ENCODE measurements at places on chromosomes 12 and 14.
A peak's percentile ranks its signal among the peaks of the same experiment; 100 is the strongest.

- DNase-seq: no peak
These were observed 4.2 kb upstream of the FOXJ2 start for GRCh38 chr12:8028267-8028666.

DNA sequence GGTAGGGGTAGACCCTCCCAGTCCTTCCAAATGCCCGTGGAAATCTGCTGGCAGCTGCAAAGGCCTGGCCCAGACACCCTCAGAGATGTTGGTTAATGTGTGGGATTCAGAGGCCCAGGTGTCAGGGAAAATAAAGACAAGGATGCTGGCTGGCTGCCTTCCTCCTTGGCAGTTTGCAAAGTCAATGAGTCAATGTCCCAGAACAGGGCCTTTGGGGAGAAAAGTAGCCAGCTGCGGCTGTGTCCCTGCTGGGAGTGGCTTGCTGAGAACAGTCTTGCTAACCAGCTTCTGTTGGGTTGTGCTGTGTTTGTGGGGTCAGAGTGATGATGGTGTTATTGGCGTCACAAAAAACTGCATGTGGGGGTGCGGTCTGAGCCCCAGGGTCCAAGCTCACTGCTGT is 29.2 kb downstream of the GLRX5 start:
- DNase-seq: no peak

- no peak for DNase-seq
These were observed 229.4 kb downstream of the ERC1 start for GRCh38 chr12:1220127-1221092.

DNA sequence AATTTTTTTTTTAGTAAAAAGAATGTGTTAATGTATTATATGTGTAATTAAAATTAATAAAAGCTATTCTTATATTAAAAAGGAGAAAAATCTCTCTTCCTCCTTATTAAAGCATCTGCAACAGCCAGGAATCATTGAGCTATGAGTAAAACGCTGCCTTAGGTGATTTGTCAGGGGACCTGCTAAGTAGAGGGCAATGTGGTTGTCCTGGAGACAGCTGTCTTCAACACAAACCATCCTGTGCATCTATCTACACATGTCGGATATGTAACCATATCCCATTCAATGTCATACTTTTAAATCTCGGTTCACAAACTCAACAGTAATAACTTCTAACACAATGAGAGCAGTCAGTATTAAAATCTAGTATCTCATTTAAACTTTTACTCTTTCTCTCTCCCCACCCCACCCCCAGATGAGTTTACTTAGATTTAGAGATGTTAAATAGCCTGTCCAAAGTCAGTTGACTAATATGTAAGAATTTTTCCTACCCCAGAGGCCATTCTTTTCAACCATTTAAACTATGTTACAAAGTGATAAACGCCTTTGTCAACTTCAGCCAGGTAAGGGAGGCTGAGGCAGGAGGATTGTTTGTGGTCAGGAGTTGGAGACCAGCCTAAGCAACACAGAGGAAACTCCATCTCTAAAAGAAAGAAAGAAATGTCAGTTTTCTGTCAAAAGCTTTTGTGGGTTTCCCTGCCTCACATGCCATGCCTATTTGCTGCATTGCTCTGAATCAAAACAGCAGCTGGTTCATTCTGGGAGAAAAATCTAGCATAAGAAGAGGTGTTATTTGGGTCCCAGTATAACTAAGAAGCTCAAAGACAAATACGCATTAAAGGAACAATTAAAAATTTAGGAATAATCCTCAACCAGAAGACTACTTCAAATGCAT is 413.7 kb upstream of the CCDC196 start:
- DNase-seq: no peak

- peak; percentile 45 for DNase-seq
These were observed 16.9 kb downstream of the DHRS2 start for GRCh38 chr14:23653051-23653450.

DNA sequence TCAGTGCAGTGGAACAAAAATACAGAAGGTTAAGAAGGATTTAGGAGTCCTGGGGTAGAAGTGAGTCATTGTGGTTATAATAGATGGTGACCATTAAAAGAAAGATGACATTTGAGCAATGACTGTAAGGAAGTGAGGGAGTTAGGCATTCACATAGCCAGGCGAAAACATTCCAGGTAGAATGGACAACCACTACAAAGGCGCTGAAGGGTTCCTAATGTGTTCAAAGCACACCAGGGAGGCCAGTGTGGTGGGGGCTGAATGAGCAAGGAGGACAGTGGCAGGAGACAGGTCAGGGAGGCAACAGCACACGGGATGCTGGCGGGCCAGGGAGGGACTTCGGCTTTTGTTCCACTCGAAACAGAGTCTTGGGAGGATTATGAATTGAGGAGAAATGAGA is 129.9 kb downstream of the NPAS3 start:
- no peak for DNase-seq

- no peak for DNase-seq
These were observed 228.2 kb downstream of the DPY19L2 start for GRCh38 chr12:63440048-63440447.

DNA sequence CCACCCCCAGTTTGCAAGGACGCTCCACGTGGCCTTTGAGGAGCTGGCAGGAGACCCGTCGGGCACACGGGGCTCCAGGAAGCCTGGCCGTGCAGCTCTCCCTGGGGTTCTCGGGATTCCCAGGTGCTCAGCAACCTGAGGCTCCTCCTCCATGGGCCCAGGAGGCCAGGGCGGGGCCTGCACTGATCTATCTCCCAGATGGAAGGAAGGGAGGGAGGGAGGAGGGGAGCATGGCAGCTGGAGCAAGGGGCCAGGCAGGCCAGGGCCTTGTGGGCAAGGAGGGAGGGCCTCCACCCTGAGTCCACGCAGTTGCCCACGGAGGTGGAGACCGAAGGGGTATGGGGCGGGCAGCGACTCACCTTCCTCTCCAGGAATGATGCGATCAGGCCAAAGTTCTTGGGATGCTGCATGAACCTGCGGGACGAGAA is 127.3 kb downstream of the RFLNA start:
- DNase-seq: peak; percentile 38

DNA sequence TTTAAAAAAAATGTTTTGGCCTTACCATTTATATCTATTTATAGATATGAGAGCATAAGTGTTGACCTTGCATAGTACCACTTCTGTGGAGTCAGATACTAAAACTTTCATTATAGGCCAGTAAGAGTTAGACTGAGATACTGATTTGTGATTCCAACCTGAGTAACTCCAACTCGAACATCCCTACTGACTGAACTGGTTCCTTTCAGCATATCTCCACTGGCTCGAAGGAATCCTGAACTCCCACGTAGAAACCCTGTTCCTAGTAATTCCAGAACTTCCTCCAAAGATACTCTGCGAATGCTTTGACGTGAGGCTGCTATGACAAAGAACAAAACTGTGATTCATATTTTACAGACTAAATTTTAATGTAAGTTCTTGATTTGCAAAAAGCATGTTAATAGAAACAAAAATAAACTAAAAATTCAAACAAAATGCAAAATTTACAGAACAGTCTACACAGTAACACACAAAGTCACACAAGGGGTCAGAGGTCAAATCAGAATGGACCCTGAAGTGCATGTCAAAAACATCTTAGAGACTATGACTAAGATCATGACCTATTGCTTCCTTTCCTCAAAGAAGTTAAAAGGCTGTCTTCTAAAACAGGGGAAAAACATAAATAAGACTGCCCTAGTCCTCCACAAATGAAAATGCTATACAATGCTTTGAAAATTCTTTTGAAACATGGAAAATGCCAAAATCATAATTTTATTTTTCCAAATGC is 31.5 kb downstream of the HEATR5A start:
- DNase-seq: peak; percentile 93

- no peak for DNase-seq
These were observed 4.3 kb downstream of the KHNYN start for GRCh38 chr14:24434036-24434435.

Data from amniotic epithelial cell (primary cell).